Stimulated activated CD4-positive, alpha-beta T cell treated with anti-CD3 and anti-CD28 coated beads, Interleukin-12 subunit alpha, Interleukin-12 subunit beta, amount 100 ng/mL, for 4 hours (primary cell): ENCODE measurements at places on chromosomes 2 and 18.
A peak's percentile ranks its signal among the peaks of the same experiment; 100 is the strongest.

- no peak for DNase-seq
Observed at GRCh38 chr2:74819702-74820101, 14.2 kb upstream of the HK2 start.

DNA sequence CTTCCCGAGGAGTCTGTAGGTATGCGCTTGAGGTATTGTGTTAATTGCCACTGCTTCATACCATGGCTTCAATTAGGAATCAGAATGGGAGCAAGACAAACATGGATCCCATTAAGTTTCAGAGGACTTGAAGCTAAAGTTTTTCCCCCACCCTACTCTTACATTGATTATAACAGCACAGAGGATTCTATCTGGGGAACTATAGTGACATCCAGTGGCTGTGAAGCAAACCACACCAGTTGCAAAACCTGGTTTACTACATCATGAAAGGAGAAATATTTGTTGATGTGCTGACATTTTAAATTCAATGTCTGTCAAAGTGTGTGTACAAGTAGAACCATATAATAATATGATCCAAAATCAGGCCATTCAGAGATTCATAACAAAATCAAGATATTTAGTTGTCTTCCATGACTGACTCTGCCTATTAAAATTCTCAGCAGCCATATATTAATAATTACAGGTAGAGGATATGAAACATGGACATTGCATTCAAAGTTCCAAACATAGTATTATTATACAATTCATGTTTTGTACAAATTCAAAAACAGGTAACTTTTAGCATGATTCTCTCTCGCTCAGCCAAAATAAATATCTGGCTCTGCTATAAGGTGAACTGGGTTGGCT lies 82.9 kb downstream of the GRB14 start:
- DNase-seq = no peak

- DNase-seq = no peak
Observed at GRCh38 chr2:127542231-127542630, 6.7 kb downstream of the MYO7B start.

DNA sequence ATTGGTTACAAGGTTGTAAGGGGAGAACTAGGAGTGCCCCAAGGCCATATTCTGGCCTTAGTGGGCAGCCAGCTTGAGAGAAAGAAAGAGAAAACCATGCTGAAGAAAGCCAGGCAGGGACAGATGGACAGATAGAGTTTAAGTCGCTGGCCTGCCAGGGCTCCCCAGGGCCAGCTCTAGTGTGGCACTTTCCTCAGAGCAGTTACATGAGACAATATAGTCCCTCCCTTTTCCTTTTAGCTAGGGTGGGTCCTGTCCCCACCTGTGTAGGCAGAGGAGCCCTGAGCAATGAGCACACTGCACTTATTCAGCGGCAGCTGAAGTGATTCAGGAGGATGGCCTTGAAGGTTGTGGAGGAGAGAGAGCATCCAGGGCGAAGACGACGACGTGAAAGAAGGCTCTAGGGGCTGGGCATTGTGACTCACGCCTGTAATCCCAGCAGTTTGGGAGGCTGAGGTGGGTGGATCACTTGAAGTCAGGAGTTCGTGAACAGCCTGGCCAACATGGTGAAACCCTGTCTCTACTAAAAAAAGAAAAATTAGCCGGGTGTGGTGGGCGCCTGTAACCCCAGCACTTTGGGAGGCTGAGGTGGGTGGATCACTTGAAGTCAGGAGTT lies 152.0 kb upstream of the SLC1A4 start:
- DNase-seq = no peak

DNA sequence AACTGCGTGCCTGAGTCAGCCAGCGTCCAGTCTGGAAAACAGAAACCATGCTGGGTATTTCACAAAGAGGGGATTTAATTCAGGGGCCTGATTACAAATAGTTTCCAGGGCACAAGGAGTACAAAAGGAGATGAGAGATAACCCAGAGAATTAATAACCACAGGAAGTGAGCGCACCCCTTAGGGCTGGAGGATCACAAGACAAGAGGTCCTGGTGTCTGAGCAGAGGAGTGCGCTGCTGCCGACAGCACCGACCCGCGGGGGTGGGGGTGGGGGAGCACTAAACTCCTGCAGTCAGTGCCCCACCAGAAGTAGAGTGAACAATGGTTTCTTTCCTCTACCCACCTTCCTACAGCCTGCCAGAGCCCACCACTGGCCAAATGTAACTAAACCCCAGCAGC lies 20.8 kb upstream of the MAL start:
- no peak for DNase-seq

- DNase-seq = peak; percentile 44
Observed at GRCh38 chr2:137865954-137866540, 98.2 kb upstream of the HNMT start.

GRCh38 chr2:234446404-234447076 lies 50.3 kb downstream of the ARL4C start:
- peak; percentile 51 for DNase-seq

GRCh38 chr18:10689236-10690034 lies 163.6 kb downstream of the NAPG start:
- DNase-seq = no peak
